Cortex of kidney (tissue), 1 donor: ENCODE measurements at places on chromosomes 11 and 22.

DNA sequence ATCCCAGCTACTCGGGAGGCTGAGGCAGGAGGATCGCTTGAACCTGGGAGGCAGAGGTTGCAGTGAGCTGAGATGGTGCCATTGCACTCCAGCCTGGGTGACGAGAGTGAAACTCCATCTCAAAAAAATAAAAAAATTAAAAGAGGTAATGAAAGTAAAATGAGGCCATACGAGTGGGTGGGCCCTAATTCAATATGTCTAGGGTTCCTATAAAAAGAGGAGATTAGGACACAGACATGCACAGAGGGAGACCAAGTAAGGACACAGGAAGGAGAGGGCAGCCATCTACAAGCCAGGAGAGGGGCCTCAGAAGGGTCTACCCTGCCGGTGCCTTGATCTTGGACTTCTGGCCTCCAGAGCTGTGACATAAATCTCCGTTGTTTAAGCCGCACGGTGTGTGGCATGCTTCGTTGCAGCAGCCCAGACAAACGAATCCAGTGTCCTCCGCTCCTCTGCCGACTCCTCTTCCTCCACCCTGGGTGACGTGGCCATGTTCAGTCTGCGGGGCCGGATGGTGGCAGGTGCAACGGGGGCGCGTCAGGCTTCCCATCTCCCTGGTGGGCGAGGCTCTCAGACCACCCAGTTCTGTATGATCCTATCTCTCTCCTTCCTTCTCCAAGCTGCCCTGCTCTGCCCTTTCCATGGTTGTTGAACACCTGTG, 51.6 kb upstream of the PARVG start:
- DNase-seq: no peak

GRCh38 chr11:125766251-125766650, 12.4 kb downstream of the PATE2 start:
- DNase-seq: no peak

DNA sequence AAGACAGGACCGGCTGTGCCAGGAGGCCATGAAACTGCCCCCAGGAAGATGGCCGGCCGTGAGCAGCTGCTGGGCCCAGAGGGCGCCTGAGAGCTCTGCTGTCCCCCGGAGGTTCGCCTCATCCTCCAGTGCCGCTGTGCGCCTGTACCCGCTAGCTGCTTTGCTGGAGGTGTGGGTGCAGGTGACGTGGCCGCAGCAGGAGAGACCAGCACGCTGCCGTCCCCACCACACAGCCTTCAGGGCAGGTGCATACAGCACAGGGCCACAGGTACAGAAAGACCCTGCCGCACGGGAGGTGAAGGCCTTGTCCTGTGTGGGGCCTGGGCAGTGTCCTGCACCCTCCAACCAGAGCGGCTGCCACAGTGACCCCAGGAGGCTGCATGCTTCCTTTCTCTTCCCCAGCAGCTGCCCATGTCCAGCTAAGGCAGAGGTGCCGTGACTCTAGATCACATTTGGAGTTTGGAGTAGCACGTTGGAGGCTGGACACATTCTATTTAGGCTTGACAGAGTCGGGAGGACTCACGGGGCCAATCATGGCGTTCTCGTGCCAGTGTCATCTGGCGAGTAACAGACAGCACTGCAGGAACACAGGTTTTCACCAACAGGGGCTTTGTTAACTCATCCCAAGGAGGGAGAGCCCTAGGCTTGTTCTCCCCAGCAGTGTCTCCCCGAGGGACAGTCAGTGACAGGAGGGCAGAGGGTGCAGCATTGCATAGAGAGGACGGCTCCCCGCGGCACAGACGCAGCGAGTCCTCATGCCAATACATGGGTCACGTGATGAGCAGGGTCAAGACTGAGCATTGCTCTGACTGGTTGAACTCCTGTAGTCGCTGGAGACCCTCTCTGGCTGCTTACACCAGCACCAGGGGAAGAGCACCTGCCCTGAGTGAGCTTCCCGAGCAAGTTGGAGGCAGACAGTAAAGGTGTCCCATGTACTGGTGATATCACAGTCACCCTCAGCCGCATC, 18.7 kb upstream of the PANX2 start:
- DNase-seq: no peak

DNA sequence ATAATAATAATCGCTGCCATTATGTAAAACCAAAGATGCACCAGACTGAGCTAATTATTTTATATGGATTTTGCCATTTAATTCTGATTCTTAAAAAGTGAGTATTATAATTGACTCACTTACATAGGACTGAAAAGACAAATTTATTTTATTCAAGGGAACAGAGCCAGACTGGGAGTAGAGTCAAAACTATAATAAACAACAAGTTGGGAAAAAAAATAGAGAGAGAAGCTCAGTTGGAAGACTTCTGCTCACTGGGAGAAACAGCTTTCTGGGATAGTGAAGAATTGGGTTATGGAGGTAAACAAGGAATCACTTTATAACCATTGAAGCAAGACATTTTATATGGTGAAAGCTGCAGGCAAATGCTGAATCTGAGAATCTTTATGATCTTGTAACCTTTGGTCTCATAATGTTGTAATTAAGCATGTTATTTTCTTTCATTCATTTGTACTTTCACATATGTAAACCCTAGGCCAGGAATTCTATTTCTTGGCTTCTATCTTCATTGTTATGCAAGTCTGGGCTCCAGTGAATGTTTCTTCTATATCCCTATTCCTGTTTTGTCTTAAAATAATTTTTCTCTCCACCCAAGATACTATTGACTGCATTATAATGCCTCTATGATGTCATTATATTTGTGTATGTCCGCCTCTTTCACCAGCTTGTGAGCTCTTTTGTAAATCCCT, 725.3 kb upstream of the CCDC179 start:
- DNase-seq: no peak

GRCh38 chr11:123187665-123188507, 7.2 kb downstream of the CLMP start:
- no peak for DNase-seq

DNA sequence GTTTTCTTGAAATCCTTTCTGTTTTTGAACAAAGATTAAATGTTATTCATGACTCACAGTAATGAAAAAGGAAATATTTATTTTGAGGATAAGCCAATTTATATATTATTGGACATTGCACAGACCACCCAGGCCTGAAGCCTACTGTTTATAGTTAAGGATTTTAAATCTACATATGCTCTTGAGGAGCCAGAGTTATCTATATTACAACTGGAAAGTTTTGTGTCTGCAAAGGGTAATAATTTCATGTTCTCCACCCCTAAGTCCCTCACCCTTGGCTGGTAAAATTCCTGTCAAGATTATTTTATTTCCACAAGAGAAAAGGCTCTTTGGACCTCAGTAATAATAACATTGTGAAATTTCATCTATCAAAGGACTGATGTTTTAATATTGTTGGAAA, 228.2 kb downstream of the TMEM135 start:
- DNase-seq: no peak

GRCh38 chr11:62804310-62805075, 747 bp downstream of the NXF1 start:
- no peak for DNase-seq

DNA sequence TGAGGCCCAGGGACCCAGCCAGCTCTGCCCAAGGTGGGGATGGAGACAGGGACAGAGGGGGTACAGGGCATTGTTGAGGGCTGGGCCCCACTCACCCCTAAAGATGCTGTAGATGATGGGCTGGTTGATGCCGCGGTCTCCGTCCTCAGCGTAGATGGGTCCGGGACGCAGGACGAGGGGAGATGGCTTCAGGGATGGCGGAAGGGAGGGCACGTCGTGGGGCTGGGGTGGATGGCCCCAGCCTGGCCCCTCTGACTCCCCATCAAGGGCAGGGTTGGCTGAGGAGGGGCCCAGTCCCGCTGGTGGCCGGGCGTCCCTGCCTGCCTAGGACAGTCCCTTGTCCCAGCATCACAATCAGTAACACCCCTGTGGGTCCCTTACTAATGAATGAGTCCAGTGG, 4.5 kb upstream of the IRF7 start:
- DNase-seq: no peak

DNA sequence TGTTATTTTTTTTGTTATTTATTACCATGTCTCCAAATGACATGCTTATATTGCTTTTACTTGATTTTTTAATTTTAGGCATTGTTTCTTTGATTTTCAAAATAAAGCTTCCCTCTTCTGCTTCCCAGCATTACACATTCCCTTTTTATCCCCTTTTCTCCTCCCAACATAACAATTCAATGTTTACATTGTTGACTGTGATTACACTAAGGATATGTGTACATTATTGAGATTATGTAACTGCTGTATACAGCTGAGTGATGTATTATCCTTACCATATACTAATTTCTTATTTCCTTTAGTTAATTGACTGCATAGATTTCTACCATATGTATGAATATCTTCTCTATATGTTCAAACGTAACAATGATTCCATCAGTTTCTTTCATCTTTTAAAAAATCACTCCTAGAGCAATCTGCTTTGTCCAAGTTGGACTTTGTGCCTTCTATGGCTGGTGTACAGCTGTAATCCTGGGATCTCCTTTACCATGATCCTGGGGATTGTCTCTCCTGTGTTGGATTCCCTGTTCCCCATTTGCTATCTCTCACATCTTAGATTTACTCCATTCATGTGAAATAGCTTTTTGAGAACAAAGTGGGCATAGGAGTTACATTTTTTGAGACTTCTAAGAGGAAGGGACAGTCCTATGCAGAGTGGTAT, 21.6 kb downstream of the AASDHPPT start:
- DNase-seq: no peak

GRCh38 chr11:1880746-1881441, 10.8 kb downstream of the PRR33 start:
- DNase-seq: no peak

DNA sequence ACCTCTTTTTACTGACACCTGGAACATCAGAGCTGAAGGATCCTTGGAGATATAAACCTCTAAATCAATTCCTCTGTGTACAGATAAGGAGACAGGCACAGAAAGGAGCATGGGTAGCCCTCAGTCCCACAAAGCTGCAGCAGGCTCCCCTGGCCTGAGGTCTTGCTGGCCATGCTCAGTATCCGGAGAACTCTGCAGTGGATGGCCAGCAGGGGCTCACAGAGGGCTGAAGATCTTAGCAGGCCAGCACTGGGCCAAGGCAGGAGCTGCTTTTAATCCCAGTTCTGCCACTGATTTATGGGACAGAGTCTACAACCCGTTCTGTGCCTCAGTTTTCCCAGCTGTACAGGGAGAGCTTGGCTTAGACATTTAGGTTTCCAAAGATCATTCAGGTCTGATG, 52.6 kb upstream of the LRRC32 start:
- DNase-seq: no peak

- DNase-seq: no peak
Measured at GRCh38 chr22:43377896-43378704, 33.7 kb upstream of the MPPED1 start.

GRCh38 chr11:44263738-44264437, 46.1 kb downstream of the ALX4 start:
- no peak for DNase-seq

DNA sequence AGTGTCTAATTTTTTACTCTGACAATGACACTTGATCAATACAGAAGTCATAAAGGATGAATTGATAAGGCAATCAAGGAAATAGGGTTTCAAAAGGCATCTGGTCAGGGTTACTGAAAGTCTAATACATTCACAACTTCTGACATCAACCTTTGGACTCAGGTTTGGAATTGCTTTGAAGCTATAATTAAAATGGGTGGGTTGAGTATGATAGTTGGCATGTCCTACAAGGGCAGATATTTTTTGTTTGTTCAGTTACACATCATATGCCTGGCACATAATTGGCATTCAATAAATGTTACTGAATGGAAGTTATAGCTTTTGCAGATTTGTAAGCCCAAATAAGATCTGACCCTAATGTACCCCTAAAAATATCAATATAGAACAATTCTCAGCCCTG, 7.3 kb upstream of the FUT4 start:
- no peak for DNase-seq
